Osteocyte (in vitro differentiated cells): ENCODE measurements at places on chromosomes 6 and 20. TPM values are rescaled to one million over a fixed set of nuclear protein-coding genes. Genes with fewer than 3 reads are reported as not detected.

GRCh38 chr6:2109796-2110195 lies 135.6 kb downstream of the GMDS start:
- H3K27me3 ChIP-seq: no peaks in the 10 kb centered on the region
- no peak overlapping the region for H3K4me3 ChIP-seq
- no peak for DNase-seq
- peak overlapping the region; percentile 97 for H3K27ac ChIP-seq

DNA sequence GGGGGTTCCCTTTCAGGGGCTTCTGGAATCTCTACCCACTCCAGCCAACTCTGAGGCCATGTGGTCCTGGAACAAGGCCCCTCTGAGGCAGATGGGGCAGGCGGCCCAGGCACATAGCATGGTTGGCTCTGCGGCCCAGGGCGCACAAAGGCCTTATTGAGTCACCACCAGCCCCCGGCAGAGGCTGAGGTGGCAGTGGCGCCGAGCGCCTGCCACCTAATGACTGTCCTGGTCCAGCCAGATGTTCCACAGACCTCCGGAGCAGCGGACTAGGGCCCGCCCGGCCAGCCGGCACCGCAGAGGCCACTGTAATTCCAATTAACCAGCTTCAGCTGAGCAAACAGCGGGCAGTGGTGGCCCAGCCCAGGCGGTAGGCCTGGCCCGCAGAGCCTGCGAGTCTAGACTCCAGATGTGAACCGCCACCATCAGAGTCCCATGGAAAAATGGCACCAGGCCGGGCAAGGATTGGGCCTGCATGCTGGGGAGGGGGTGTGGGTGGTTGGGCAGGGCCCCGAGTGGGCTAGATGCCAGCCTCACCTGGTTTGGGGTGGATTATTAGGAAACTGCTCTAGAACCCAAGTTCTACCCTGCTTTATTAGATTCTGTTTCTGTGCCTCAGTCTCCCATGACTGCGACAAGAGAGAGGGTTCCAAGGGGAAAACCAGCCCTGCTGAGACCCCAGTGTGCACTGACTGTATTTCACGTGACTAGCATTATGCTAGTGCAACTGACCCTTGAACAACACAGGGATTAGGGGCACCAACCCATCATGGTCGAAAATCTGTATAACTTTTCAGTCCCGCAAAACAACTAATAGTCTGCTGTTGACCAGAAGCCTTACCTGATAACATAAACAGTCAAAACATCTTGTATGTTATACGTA lies 34.1 kb upstream of the ID1 start:
- peaks cover 44% of the 10 kb centered on the region for H3K4me1 ChIP-seq
- no peaks in the 10 kb centered on the region for H3K27me3 ChIP-seq
- DNase-seq: no peak
- peaks cover 3% of the 10 kb centered on the region for H3K36me3 ChIP-seq
- no peak overlapping the region for H3K4me3 ChIP-seq
- H3K27ac ChIP-seq: peak overlapping the region; percentile 93

DNA sequence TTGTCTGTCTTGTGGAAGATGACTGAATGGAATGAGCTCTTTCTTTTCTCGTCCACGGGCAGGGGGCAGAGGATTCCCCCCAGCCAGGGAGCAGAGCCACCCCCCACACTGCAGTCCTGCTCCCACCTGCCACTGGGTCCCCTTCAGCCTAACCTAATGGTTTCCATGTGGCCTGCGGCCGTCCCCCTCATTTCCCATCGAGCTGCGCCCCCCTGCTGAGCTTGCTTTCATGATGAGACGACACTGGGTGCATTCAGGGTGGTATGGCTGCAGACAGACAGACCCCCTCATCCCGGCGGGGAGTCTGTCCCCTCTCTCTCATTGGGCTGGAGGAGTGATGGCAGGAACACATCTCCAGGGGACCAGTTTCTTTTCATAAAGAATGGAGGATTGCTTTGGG lies 140.8 kb downstream of the DTNBP1 start:
- DNase-seq: peak; percentile 68
- no peaks in the 10 kb centered on the region for H3K27me3 ChIP-seq
- H3K4me1 ChIP-seq: peaks cover 3% of the 10 kb centered on the region
- peaks cover 59% of the 10 kb centered on the region for H3K36me3 ChIP-seq

GRCh38 chr6:100721256-100721655 lies 159.9 kb downstream of the ASCC3 start:
- no peak overlapping the region for H3K27ac ChIP-seq
- H3K27me3 ChIP-seq: no peaks in the 10 kb centered on the region
- peaks cover 12% of the 10 kb centered on the region for H3K36me3 ChIP-seq
- no peak overlapping the region for H3K4me3 ChIP-seq
- no peak for DNase-seq

ELOVL2 gene
- 55.1 and 57.0 TPM in 2 replicates for total RNA-seq
